Activated CD8-positive, alpha-beta T cell treated with anti-CD3 and anti-CD28 coated beads for 36 hours (primary cell): ENCODE measurements at places on chromosomes 12 and 14.
A peak's percentile ranks its signal among the peaks of the same experiment; 100 is the strongest.

- peak; percentile 75 for DNase-seq
Observed at GRCh38 chr14:59265808-59266207, 77.3 kb downstream of the DAAM1 start.

GRCh38 chr14:53236708-53237107 is 83.6 kb upstream of the DDHD1 start:
- no peak for DNase-seq

- DNase-seq: no peak
Observed at GRCh38 chr12:25200703-25201102, 5.7 kb downstream of the ETFRF1 start.

- peak; percentile 65 for DNase-seq
Observed at GRCh38 chr12:52007158-52007921, 594 bp downstream of the TAMALIN start.

DNA sequence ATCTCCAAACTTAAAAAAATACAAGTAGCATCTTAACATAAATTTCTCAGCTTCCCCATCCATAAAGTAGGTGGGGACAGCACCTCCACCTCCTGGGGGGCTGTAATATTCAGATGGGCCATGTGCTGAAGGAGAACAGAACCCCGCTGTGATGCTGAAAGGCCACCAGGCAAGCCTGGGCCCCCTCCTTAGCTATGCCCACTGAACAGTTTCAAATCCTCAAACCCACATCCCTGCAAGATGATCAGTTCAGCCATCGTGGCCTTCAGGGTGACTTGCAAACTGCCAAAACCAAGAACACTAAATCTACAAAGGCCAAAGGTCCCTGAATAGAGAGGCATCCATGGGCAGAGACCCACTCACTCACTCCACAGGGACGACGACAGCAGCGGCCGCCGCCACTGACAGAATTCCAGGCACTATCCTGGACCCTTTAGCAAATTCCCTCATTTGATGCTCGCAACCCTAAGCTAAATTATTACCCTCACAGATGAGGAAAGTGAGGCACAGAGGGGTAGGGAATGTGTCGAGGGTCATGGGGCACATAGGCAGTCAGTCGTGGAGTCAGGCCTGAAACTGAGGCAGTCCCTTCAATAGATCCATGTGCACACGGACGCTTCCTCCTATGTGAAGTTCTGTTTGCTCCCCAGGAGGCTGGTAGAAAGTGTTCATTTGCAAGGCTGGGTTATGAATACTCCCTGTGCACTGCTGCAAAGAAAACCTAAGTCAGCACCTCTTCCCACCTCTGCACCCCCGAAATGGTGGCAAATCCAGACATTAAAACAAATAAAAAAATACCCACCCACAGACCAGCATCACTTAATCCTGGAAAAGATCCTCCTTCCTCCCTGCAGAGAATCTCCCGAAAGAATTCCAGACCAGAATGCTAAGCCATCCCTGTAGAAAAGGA is 5.9 kb downstream of the ITPK1 start:
- no peak for DNase-seq

- DNase-seq: peak; percentile 19
Observed at GRCh38 chr14:22106700-22107697, 433.4 kb upstream of the OR4E1 start.

DNA sequence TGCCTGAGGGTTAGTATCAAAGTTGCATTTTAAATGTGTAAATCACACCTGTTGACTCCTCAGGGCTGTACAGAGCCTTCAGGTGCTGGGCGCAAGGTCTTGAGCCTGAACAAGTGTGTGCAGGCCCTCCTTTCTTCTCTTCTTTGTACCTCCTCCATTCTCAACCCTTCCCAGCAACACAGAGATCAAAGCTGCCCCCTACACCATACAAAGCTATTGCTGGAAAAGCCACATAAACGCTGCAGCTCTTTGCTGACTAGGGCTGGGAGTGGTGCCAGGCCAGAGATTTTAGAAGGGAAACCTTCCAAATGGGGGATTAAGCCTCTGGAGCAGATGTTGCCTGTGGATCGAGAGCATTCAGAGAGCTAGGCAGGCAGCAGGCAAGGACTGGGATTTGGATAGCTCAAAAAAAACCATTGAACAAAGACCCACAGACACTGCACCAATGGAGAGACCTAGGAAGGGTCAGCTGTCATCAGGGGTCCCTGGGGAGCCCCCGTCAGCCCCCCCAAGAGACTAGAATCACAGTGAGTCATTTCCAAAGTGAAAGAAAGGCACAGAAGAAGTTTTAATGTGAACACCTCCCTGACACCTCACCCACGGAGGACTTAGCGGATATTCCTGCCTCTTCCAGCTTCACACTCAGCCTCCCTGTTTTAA is 18.2 kb upstream of the SUSD6 start:
- no peak for DNase-seq

- no peak for DNase-seq
Observed at GRCh38 chr12:114167431-114167830, 201.3 kb upstream of the RBM19 start.

DNA sequence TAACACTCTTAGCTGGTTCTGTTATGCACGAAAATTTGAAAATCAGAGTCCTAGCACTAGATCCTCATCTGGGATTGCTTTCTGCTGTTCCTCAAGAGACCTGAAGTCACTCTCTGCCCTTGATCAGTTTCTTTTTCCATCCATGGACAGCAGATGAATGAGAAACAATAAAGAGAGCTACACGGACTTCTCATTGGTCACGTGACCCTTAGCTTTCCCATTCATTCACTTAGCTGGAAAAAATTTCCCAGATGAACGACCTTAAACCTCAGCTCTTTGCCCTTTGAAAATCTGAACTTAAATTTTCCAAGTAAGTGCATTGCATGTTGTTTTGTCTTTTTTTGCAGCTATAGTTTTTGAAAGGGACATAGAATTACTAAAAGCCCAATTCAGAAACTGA is 27.2 kb upstream of the RGS6 start:
- no peak for DNase-seq

DNA sequence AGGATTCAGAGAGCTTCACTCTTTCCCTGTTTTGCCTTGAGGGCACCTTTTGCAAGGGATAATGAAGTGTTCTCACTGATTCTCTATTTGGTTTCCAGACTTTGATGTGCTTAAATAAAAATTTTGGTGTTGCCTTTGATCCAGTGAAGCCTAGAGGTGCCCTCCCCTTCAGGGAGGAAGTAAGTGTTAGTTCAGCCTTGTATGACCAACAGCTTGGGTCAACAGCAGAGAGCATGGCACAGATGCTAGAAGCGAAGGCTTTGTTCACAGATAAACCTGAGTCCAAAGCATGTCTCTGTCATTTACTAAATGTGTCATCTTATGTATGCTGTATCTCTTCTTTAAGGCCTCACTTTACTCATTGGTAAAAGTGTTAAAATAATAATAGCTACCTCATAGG is 52.8 kb upstream of the STXBP6 start:
- no peak for DNase-seq

DNA sequence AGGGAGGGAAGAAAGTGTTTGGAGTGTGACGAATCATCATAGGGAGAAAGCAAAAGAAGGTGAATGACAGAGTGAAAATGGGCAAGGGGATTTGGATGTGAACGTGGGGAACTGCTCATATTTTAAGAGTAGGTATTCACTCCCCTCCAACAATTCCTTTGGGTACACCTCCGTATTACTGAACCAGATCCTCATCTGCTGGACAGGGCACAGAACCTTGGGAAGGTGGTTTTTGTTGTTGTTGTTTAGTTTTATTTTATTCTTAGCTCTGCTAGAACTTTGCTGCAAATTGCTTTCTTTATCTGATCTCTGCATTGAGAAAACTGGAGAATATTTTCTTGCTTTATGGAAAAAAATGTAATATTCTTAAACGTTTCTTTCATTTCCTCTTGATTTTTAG is 7.1 kb downstream of the SCN8A start:
- DNase-seq: no peak

GRCh38 chr12:109997393-109997792 is 1.2 kb upstream of the GIT2 start:
- no peak for DNase-seq

DNA sequence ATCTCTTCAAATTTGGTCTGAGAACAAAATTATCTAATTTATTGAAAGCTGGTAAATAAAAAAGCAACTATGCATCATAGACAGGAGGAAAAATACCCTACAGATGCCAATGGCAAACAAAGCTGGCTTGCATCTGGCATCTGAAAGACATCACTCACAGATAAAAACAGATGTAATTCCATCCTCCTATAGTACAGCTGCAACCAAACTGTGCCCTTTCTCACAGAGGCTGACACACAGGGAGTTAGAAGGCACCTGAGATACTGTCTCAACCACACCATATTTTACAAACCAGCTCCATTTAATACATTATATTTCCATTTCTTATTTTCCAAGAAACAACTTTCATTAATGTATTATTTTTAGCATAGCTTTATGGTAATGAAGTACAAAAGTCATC is 39.4 kb downstream of the DUSP16 start:
- DNase-seq: no peak

GRCh38 chr12:51867371-51867770 is 18.9 kb upstream of the FIGNL2 start:
- DNase-seq: no peak

GRCh38 chr14:100839681-100840111 is 13.8 kb downstream of the MEG3 start:
- no peak for DNase-seq

DNA sequence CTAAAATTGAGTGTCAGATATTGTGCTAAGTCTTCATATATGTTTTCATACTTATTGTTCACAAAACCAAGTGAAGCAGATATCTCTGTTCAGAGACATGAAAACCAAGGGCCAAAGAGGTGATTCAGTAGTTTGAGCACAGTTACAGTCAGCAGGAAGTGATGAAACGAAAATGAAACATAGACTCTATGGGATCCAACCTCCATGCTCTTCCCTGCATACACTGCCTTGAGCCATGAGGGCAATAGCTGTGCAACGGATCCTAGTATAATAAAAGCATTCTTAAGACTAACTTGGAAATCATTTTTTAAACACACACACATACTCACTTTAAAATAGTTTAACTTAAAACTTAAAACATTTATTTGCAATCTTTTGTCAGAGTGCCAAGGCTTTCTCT is 27.9 kb downstream of the ESR2 start:
- no peak for DNase-seq

- DNase-seq: no peak
Observed at GRCh38 chr12:75862692-75863471, 168.7 kb downstream of the PHLDA1 start.

- DNase-seq: peak; percentile 83
Observed at GRCh38 chr12:108611884-108612415, 14.1 kb upstream of the TMEM119 start.

- DNase-seq: no peak
Observed at GRCh38 chr14:59261334-59261733, 72.9 kb downstream of the DAAM1 start.

DNA sequence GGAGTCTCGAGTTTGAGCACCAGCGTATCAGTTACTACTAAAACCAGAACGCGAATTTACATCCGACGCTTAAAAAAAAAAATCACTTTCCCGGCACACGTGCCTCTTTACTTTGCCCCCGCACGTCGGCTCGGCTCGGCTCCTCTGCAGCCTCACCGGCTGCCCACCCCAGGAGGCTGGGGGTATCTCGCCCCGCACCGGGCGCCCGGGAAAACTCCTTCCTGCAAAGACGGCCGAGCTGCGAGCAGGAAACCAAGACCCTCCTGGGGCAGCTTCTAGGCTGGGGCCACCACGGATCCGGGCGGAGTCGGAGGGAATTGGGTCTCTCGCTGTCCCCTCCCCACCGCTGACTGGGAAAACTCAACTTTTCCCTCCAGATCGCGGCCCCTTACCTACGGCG is 610 bp downstream of the VSIG10 start:
- DNase-seq: peak; percentile 17
